Activated naive CD8-positive, alpha-beta T cell treated with anti-CD3 and anti-CD28 coated beads for 36 hours (primary cell): ENCODE measurements at places on chromosomes 5 and 9. TPM values are rescaled to one million over a fixed set of nuclear protein-coding genes. Genes with fewer than 3 reads are reported as not detected.

- H3K4me3 ChIP-seq, result no peak overlapping the region
- H3K27ac ChIP-seq, result no peak overlapping the region
- no peaks in the 10 kb centered on the region for H3K4me1 ChIP-seq
- DNase-seq, result no peak
These were observed 21.0 kb upstream of the TLX3 start for GRCh38 chr5:171288066-171288465.

SERF1B gene
- total RNA-seq, result 7.2 TPM

GRCh38 chr9:123460091-123460490 is 104.1 kb downstream of the CRB2 start:
- DNase-seq, result no peak
- H3K4me3 ChIP-seq, result no peak overlapping the region
- H3K27ac ChIP-seq, result no peak overlapping the region
- no peaks in the 10 kb centered on the region for H3K36me3 ChIP-seq
- H3K4me1 ChIP-seq, result no peaks in the 10 kb centered on the region

SEC24A gene
- total RNA-seq, result 22.6 TPM

DNA sequence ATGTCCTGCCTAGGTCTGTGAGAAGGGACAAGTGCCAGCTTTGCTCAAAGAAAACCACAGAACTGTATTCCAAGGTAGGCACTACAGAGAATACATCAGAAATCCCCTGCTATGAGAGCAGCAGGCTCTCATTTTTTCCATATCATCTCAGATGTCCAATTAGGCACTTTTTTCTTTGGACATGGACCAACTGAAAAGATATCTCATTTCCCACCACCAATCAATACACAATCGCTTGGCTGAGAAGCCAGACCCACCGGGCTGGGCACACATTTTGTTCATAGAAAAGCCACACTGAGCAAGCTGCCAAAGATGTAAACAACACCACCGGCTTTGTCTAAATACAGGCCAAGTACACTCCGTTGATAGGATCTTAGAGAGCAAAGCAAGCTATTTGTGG is 25.9 kb downstream of the STOM start:
- H3K4me3 ChIP-seq, result no peak overlapping the region
- H3K4me1 ChIP-seq, result no peaks in the 10 kb centered on the region
- DNase-seq, result no peak
- H3K27ac ChIP-seq, result no peak overlapping the region

HTR4 gene
- total RNA-seq, result not detected

- H3K36me3 ChIP-seq, result peaks cover 26% of the 10 kb centered on the region
- peaks cover 6% of the 10 kb centered on the region for H3K4me1 ChIP-seq
- no peak within 1 kb of the TSS for H3K27ac ChIP-seq
- peaks cover 85% of the 10 kb centered on the region for H3K27me3 ChIP-seq
- DNase-seq, result peak; percentile 38
These were observed at the start of gene PCDHGA12 for GRCh38 chr5:141430332-141431113. TSS of gene PCDHGA12 (plus strand) at chr5:141430507. CDS start at chr5:141430760, 253 bp downstream.

DNA sequence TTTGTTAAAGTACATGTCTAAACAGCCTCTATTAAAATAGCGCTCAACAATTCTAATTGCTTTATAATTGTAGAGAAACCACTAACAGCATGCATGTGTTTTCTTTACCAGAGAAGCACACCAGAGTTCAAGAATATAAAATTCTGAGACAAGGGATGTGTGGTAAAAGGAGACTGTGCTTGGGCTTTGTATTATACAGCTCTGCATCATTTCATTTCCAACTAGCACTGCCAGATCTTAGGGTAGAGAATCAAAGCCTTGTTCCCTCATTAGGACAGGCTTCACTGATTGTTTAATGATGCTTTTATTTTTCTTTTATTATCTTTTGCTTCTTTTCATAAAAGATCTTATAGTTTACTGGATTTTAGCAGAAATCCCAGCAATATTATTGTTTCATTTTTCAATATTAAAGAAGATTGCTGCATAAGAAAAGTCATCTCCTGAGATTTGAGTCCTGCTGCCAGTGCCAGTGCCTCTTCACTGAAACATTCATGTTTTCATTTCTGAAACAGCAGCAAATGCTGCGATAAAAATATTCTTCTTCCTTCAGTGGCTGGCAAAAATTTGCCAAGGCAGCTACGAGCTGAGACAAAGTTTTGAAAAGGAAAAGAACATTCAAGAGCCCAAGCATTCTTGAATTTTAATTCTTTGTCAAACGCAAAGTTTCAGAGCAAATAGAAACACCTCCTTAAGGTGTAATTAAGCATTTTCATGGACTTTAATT is 491.0 kb upstream of the PIK3R1 start:
- DNase-seq, result no peak
- H3K27me3 ChIP-seq, result no peaks in the 10 kb centered on the region
- no peaks in the 10 kb centered on the region for H3K36me3 ChIP-seq

DNA sequence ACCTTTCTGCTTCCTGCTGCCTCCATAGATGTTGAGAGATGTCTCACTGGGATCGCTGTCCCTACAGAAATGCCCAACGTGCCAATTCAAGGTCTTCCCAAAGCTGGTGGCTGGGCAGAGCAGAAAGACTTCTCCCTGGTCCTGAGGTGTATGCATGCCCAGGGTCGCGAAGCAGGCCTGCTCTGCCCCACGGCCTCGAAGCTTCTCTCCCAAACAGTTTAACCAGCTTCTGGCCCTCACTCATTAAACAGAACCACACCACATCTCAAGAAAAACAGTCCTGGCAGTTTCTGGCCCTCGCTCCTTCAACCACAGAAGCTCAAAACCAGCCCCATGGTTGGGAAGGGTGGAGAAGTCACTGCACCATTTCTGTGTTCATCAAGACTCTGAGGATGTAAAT is 14.7 kb upstream of the SMIM32 start:
- no peak for DNase-seq
- H3K36me3 ChIP-seq, result no peaks in the 10 kb centered on the region
- peaks cover 16% of the 10 kb centered on the region for H3K27me3 ChIP-seq
- H3K4me3 ChIP-seq, result no peak overlapping the region
- H3K4me1 ChIP-seq, result peaks cover 2% of the 10 kb centered on the region
- no peak overlapping the region for H3K27ac ChIP-seq

PCAT7 gene
- not detected for total RNA-seq

- no peak overlapping the region for H3K27ac ChIP-seq
- no peak overlapping the region for H3K4me3 ChIP-seq
- H3K4me1 ChIP-seq, result peaks cover 7% of the 10 kb centered on the region
These were observed 59.5 kb downstream of the RPS6 start for GRCh38 chr9:19320495-19320894.

GRCh38 chr9:124306098-124306735 is 48.5 kb downstream of the NEK6 start:
- H3K27me3 ChIP-seq, result no peaks in the 10 kb centered on the region
- DNase-seq, result no peak
- no peak overlapping the region for H3K4me3 ChIP-seq
- H3K4me1 ChIP-seq, result peaks cover 2% of the 10 kb centered on the region
- H3K27ac ChIP-seq, result no peak overlapping the region

PITX1 gene
- not detected for total RNA-seq

ACOT12 gene
- total RNA-seq, result not detected

GRCh38 chr5:33892620-33893137 is 889 bp upstream of the ADAMTS12 start:
- peak overlapping the region; percentile 48 for H3K4me3 ChIP-seq
- no peak overlapping the region for H3K27ac ChIP-seq
- no peaks in the 10 kb centered on the region for H3K36me3 ChIP-seq
- peaks cover 53% of the 10 kb centered on the region for H3K27me3 ChIP-seq

- DNase-seq, result no peak
- peak overlapping the region; percentile 4 for H3K27ac ChIP-seq
- H3K36me3 ChIP-seq, result peaks cover 26% of the 10 kb centered on the region
- H3K27me3 ChIP-seq, result no peaks in the 10 kb centered on the region
These were observed 177.3 kb downstream of the CDC42SE2 start for GRCh38 chr5:131441184-131441583.

DNA sequence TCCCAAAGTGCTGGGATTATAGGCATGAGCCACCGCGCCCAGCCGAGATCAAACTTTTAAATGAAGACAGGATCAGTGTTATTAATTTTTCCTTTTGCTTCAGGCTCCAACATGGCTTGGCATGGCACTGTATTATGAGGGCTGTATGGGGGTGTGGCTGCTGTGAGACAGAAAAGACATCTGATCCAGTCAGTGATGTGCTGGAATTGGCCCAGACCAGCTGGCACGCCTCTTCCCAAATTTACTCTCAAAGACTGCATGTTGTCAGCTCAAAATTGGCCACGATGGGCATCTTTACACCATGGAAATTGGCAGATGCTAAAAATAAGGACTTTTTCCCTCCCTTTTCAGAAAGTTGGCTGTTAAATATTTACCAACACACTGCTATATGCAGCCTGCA is 12.1 kb upstream of the COL27A1 start:
- no peak for DNase-seq
- H3K27me3 ChIP-seq, result peaks cover 15% of the 10 kb centered on the region
- no peak overlapping the region for H3K4me3 ChIP-seq
- no peaks in the 10 kb centered on the region for H3K36me3 ChIP-seq

DNA sequence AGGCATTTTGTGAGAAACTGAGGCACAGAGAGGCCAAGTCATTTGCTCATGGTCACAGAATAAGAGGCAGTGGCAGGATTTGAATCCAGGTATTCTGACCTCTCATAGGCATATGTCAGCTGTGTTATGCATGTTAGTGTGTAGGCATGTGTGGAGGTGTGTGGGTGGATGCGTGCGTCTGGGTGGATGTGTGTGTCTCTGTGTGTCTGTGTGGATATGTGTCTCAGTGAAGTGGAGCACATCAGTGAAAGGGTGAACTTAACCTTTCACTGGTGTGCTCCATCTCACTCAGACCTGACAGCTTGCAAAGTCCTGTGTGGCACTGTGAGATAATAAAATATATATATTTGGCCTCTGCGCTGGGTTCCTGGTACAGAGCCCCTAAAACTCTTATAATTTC is 32.0 kb upstream of the SMU1 start:
- no peak for DNase-seq
- no peak overlapping the region for H3K4me3 ChIP-seq
- no peaks in the 10 kb centered on the region for H3K27me3 ChIP-seq
- H3K36me3 ChIP-seq, result peaks cover 6% of the 10 kb centered on the region

INSYN2B gene
- not detected for total RNA-seq

DNA sequence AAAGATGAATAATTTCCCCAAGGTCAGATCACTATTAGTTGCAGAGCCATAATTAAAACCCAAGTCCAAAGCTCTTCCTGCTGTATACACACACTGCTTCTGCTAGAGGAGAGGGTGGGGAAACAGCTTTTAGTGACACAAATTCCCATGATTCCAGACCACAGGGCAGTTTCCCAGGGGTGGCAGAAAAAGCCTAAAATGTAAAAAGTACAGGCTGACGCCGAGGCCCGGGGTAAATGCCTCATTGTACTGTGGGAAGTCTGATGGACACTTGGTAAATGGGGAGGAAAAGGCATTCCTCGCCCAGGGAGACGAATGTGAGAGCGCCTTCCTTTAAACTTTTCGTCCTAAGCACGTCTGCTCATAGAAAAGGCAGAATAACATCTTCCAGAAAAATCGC is 65.7 kb downstream of the DENND1A start:
- H3K4me1 ChIP-seq, result peaks cover 29% of the 10 kb centered on the region
- no peak overlapping the region for H3K27ac ChIP-seq
- H3K27me3 ChIP-seq, result no peaks in the 10 kb centered on the region

DNA sequence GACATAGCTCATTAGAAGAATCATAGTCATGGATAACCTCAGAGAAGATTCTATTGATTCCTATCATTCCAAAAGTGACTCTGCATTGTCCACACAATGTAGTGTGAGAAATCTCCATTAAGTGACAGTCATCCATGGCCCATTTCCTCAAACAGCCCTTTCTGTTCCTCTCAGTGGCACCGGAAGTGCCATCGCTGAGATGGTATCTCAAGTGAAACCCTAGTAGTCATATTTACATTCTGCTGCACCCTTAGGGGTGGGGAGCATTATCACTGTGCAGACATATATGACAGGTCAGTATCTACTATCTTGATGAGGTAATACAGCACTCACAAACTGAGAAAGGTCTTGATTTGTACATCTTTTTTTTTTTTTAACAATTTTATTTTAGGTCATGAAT is 55.4 kb upstream of the MIER3 start:
- peaks cover 5% of the 10 kb centered on the region for H3K27me3 ChIP-seq
- no peaks in the 10 kb centered on the region for H3K4me1 ChIP-seq
- no peaks in the 10 kb centered on the region for H3K36me3 ChIP-seq

DNA sequence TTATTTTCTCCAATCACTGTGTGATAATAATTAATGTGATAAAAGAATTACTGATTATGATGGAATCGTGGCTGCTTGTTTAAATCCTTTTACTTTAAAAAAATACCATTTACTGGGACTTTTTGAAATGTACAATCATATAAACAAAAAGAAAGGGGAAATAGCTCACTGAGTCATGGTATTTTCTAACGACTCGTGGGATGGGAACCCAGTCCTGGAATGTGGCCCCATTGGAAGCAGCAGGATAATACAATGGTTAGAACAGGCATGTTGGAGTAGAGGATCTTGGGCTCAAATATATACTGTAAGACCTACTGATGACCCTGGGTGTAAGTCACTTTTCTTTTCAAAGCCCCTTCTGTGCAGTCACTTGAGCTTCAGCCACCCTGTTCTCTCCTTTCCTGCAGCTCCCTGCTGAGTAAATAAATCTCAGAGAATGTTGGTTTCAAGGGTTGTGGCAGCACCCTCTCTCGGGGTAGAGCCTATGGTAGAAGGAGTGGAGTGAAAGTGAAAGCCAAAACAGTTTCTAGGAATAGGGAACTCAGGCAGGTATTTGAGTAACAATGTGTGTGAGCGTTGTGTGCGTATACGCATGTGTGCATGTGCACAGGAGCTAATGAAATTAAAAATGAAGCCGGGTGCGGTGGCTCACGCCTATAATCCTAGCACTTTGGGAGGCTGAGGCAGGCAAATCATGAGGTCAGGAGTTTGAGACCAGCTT is 40.8 kb upstream of the LARP1 start:
- H3K36me3 ChIP-seq, result no peaks in the 10 kb centered on the region
- peak; percentile 11 for DNase-seq
- H3K4me1 ChIP-seq, result peaks cover 6% of the 10 kb centered on the region

DNA sequence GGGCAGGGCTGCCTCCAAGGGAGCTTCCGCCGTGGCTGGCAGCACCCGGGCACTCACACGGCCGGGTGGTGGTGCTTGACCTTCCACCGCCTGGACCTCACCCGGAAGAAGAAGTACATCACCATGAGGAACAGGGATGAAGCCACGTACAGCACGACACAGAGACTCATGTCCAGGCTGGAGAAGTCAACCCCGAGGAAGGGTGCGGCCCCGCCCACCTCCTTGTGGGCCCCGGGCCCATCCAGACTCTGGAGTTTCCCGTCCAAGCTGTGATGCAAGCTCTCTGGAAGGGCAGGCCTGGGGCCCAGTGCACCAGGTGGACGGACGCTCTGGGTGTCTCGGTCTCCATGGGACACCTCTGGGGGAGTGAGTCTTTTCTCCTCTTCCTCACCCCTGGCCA is 3.7 kb upstream of the LHX3 start:
- H3K27ac ChIP-seq, result no peak overlapping the region
- DNase-seq, result no peak
- H3K4me1 ChIP-seq, result no peaks in the 10 kb centered on the region
- peaks cover 12% of the 10 kb centered on the region for H3K36me3 ChIP-seq
- no peak overlapping the region for H3K4me3 ChIP-seq
